ENCODE measurements at places on chromosomes 7 and 10. TPM values are rescaled to one million over a fixed set of nuclear protein-coding genes. Genes with fewer than 3 reads are reported as not detected.

Gene DNAH11
- 1.3 TPM for total RNA-seq

Gene ENTPD7
- total RNA-seq = 17.9 TPM

Gene WNT2
- total RNA-seq = not detected

Gene MBLAC1
- 3.0 TPM for total RNA-seq

Gene MALRD1
- total RNA-seq = not detected

Gene SIRT1
- 8.5 TPM for total RNA-seq

Gene ZSCAN25
- total RNA-seq = 12.5 TPM

Gene ALOX5
- total RNA-seq = 0.40 TPM

Gene WBP1L
- total RNA-seq = 46.8 TPM

Gene EPDR1
- 4.8 TPM for total RNA-seq

All from pulmonary artery endothelial cell (primary cell).